ENCODE measurements at places on chromosomes 16 and 17.

DNA sequence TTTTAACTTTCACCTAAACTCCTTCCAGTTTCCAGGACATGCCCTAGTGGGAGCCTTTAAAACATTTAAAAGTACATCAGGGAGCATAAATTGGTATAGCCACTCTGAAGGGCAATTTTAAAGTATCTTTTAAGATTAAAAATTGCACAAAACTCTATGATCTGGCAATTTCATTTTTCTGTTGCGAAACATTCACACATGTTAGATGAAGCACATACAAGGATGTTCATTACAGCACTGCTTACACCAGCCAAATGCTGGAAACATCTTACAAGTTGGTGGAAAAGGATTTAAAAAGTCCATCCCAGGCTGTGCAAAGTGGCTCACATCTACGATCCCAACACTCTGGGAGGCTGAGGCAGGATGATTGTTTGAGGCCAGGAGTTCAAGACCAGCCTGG, 26.4 kb upstream of the LONP2 start:
- no peak for DNase-seq

DNA sequence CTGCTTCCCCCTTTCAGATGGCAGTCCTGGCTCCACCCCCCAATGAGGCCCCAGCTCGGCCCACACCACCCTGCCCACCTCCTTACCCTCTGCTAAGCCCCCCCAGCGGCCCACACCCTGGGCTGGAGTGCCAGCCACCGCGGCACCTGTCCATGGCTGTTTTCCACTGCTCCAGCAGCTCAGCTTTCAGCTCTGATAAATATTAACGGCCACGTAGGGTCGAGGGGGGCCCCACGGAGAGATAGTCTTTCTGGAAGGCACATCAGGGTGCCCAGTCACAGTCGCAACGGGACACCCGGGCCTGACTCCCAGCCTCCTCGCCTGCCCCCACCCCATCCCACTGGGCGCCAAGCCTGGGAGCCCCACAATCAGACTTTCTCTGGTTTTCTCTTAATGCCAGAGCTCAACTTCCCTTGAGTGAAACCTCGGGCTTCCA, 46.5 kb upstream of the CIBAR2 start:
- no peak for DNase-seq

DNA sequence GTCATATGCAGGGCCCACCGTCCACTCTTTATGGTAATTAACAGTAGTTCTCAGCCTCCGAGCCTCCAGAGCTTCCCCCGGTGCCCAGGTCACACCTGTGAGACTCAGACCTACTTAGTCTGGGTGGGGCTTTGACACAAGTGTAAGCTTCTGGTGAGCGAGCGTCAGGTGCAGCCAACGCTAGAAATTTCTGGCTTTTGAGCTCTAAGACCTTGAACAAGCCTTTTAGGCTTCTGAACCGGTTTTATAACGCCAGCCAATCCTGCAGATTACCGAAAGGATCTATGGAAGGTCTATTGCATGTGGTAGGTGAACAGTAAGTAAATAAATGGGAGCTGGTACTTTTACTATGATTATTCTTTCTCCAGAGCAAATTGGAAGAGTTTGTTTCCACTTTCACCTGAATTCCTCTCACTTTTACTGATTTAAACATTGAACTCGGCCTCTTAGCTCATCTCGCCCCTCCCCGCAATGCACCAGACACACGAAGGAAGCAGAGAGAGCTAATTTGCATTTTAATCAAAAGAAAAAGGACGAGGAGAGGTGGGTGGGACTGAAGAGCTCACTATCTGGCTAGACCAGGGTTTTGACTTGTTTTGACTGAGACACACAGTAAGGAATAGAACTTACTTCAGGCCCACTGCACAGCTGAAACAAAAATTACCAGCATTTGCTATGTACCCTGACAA, 47.1 kb downstream of the ABAT start:
- DNase-seq, result peak; percentile 61

DNA sequence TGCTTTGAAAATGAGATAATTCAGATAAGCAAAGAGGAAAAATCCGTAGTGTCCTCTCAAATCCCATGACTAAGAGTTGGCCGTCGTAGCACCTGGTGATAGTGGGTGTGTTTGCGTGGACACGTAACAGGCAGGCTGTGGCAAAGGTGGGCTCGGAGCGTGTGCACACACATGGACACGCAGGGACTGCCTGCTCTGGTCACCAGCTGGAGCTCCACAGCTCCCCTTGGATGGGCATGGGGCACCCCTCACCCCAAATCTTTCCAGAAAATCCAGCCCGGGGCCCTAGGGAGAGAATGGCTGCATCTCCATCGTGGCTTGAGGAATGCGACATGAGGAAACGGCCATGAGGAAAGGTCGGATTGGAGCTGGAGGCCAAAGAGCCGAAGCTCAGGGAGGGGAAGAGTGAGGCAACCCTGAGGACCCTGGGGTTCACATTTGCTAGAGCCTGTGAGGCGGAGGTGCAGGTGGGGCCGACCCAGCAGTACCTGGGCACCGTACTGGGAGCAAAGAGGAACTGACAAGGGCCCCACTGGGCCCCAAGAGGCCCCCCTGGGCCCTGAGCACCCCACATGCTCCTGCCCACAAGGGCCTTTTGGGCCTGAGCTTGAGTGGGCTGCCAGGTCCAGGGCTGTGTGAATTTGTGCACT, 51.6 kb downstream of the DNAH17 start:
- DNase-seq, result no peak

DNA sequence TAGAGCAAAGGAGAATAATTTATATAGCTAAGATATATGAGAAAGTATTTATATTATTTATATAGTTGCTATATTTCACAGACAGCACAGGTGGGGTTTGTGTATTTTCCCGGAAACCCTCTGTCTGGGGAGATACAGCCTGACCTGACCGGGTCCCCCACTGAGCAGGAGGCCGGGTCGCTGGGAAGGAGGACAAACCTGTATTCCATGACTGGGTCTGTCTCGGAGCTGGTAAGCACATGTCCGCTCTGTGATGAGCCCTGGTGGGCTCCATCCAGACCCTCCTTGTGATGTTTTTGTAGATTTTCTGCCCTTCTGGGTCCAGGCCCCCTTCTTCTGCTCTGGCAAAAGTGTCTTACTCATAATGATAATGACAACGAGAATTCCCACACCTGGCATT, 27.7 kb downstream of the WNT9B start:
- no peak for DNase-seq

DNA sequence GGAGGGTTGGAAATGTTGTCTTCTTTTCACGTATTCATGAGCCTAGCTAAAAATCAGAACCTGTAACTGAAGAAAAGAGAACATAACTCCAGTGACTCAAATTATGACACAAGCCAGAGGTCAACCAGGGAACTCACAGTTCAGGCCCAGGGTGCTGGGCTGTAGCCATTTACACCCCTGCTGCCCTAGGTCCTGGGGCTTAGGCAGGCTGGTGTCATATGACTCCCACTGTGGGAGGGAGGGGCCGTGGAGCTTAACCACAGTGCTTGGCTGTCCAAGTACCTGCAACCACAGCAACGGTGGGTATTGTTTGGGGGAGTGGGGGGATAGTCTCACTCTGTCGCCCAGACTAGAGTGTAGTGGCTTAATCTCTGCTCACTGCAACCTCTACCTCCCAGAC, 71.1 kb upstream of the AMZ2 start:
- no peak for DNase-seq

DNA sequence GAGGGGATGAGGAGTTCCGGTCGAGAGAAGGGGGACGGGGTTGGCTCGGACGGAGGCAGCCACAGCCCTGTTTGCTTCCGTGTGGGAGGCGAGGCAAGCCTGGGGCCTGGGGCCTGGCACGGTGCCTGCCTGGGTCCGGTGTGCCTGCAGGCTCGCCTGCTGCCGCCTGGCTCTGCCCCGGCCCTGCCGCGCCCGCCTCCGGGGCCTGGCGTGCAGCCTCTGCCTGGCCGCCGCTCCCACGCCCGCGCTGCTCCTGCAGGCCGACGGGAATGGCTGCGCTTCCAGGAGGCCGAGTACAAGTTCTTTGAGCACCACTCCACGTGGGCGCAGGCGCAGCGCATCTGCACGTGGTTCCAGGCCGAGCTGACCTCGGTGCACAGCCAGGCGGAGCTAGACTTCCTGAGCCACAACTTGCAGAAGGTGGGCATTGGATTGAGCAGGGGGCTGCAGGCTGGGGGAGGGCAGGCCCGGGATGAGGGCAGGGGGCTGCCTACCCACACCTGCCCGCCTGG, 53.1 kb downstream of the MRC2 start:
- no peak for DNase-seq
